ENCODE measurements at places on chromosomes 16 and 17.

- no peak for DNase-seq
These were observed 174.9 kb upstream of the KCNJ16 start for GRCh38 chr17:69900101-69900500.

DNA sequence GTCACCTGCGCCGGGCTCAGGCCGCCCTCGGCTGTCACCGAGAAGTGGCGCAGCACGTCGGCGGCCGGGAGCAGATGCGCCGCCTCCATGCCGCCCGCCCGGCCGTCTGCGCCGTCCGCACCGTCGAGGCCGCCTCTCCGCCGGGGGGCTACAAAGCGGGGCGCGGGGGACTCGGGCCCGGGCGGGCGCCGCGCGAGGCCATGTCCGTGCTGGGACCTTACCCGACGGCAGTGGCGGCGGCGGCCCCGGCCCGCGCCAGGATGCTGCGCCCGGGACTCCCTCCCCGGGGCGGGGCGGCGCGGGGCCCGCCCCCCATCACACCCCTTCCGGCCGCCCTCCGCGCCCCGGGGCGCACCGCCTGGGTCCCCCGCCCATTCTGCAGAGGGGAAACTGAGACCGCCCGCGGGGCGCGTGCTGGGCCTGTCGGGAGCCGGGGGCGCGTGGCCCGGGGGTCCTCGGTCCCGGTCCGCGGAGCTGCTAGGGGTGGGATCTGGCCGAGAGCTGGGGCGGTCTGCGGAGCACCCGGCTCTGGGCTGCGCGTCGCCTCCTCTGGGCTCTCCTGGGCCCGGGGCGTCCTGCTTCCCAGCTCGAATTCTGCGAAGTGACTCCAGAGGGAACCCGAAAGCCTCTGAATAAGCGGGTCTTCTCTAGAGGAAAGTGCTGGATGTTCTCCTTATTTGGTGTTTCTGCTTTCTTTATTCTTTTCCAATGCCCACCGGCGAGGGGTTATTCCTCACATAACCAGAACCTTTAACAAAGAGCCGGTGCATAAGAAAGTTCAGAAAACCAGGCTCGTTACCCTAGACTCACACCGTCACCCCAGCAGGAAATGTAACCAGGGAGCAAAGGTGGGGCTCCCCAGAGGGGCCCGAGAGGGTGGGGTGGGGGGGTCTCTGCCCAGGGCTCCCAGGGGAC, at the start of gene ATP2A3:
Gene ATP2A3 (minus strand): TSS at position 235 of the 915 bp plus-strand sequence. CDS start 146 bp downstream, at position 89.
- DNase-seq = no peak

GRCh38 chr17:56925088-56925487, 11.2 kb upstream of the TRIM25 start:
- DNase-seq = no peak

- DNase-seq = no peak
These were observed 150.1 kb downstream of the ITFG1 start for GRCh38 chr16:47310792-47311211.

GRCh38 chr17:42050393-42051012, at the start of gene C17orf113:
TSS of gene C17orf113 (minus strand) at chr17:42050601. CDS start at chr17:42043376, 7,225 bp downstream.
- DNase-seq = no peak

DNA sequence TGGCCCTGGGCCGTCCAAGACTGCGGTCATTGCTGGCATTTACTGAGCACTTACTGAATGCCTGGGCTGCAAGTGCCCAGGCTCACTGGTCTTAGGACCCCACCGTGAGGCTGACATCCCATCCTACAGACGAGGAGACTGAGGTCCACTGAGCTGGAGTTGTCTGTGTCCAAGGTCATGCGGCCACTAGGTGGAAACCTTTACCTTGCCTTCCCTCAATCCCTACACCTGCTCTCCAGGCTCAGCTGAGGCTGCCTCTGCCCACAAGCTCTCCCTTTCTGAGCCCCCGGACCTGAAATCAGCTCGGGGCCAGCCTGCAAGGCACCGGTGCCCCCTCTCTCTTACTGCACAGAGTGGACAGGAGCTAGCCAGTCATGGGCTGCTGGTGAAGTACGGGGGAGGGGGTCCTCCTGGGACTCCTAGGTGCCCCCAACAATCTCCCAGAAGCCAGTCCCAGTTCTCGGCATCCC, 1.5 kb downstream of the CASKIN1 start:
- DNase-seq = no peak

GRCh38 chr17:18323007-18323406, 7.9 kb downstream of the SMCR8 start:
- DNase-seq = no peak

GRCh38 chr16:89006036-89006752, 29.2 kb upstream of the CBFA2T3 start:
- DNase-seq = no peak

GRCh38 chr17:57909551-57909950, 45.7 kb downstream of the CUEDC1 start:
- DNase-seq = no peak

GRCh38 chr17:37174205-37174604, 201.6 kb upstream of the C17orf78 start:
- DNase-seq = no peak

DNA sequence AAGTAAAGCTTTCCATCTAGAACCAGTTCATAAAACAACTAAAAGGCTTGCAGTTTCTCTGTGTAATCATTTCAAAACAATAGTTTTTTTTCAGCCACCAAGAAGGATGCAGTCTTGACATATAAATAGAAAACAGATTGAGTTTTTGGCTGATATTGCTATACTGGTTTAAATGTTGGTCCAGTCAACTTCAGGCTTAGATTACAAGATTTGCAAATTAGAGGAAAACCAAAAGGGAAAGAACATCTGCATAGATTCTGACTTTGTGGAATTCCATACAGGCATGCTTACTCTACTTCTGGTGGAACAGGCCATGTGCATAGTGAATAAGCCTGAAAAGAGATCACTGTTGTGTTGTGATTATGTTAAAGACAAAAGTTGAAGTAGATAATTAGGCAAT, 150.3 kb downstream of the BCAS3 start:
- DNase-seq = no peak

DNA sequence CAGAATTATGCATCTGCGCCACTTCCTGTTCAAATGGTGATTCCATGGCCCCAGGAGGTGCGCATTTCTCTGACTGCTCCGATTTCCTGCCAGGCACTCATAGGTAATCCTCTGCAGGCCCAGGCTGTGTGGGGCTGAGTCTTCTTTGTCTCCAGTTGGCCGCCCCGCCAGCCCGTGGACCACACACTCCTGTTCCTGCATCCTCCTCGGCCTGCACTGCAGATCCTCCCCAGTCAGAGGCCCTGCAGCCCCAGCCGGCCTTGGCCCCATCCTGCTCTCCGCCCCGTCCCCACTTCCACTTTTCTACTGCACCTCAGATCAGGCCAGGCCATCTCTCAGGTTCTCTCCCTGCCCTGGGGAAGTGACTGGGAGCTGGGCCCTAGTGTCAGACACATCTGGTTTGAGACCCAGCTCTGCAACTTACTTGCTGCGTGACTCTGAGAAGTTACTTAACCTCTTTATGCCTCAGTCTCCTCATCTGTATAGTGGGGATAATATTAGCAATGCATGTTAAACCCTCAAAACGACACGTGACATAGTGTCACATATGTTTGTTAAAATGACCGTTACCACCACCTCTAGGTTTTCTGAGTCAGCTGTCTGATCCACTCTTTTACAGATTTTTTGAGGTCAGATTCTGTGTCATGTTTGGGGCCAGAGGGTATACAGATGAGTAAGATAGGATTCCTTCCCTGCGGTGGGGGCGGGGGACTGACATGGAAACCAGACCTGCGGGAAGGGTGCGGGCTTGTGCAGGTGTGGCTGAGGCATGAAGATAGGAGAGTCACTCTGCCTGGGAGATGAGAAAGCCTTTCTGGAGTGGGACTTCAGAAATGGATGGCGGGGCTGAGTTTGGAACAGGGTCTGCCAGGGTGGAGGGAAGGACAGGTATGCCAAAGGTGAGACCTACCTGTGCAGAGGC, 12.8 kb downstream of the RAB11FIP4 start:
- no peak for DNase-seq

- no peak for DNase-seq
These were observed 2.7 kb upstream of the TMIGD1 start for GRCh38 chr17:30336369-30337171.
